ENCODE measurements at places on chromosomes 2 and 18.

DNA sequence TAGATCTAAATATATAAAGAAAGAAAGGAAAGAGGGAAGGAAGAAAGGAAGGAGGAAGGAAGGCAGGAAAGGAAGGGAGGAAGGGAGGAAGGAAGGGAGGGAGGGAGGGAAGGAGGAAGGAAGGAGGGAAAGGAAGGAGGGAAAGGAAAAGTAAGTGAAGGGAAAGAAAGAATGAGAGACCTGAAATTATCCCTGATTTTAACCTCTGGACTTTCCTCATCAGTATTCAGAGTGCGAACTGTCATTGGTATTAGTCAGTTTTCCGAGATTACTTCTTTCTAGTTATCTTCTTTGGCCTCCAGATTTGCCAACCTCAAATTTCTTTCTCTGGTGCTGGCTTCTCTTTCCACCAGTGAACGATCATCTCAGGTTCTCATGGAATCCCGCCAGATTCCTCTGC is 215.5 kb upstream of the FN1 start:
- no peak for DNase-seq

DNA sequence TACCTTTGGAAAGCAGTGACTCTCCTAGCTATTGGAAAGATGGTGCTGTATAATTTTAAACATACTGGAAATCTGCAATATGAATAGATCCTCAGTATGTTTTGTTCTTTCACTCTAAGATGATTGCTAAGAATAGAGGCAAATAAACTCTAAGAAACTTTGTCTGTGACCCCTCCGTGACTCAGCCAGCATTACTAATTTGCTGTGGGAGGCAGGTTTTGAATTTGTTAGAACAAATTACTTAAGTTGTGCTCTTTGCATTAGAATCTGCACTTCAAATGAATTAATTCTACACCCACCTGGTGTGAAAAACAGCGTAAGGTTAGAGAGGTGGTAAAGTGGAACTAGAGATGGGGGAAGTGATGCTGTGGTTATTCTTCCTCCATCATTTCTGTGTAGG is 142.2 kb downstream of the RAPGEF4 start:
- DNase-seq, result no peak

DNA sequence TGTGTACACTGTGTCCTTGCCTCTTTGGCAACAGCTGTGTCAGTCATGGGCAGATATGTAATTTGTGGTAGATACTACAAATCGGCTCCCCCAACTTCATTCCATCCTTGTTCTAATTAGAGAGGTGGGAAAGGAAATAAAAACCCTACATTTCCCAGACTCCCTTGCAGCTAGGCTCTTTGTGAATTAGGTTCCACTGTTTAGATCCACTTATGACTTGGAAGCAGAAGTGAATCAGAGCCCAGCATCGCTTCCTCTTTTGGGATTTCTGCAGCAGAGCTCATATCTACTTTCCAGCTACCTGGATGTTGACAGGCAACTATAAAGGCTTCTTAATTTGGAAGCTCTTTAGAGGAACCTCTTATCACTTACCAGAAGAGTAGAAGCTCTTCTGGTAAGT is 34.1 kb upstream of the NARS1 start:
- DNase-seq, result no peak

- no peak for DNase-seq
Measured at GRCh38 chr18:47826157-47827074, 104.0 kb downstream of the SMAD2 start.

DNA sequence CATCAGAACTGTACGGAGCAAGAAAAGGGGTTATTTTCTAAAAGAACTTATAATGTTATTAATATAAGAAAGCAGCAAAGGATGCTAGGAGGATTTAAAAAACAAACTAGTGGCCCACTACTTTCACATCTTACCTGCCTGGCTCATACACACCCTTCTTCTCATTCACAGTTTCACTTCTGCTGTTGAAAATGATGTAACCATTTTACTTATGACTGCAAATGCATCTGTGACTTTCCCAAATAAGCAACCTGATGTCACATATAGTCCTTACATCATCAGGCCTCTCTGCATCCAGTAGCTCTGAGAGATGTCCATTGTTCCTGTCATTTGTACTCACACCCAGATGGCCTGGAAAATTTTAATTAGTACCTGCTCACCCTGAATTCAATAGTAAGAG is 101.8 kb upstream of the MYO3B start:
- DNase-seq, result no peak

- no peak for DNase-seq
Measured at GRCh38 chr2:8606226-8606625, 75.6 kb upstream of the ID2 start.

GRCh38 chr2:184425083-184425482 is 173.2 kb upstream of the ZNF804A start:
- DNase-seq, result no peak

- DNase-seq, result no peak
Measured at GRCh38 chr2:99725820-99726219, 236.0 kb upstream of the REV1 start.

- no peak for DNase-seq
Measured at GRCh38 chr2:238652053-238652770, 195.7 kb upstream of the TWIST2 start.

DNA sequence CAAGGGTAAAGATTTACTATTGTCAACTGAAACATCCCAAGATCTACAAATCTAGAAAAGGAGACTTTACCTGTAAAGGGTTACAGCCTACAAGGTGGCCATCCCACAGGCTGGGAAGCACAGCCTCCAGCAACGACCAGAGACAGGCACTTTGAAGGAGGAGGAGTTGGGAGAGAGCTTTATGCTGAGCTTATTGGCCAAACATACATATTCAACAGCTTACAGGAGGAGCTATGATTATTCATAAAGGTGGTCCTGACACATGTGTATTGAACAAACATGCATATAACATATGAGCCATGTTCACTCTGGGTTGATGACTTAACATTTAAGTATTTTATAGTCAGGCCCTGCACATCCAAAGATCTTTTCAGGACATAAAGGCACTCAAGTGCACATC is 11.1 kb upstream of the ABCA12 start:
- DNase-seq, result no peak

DNA sequence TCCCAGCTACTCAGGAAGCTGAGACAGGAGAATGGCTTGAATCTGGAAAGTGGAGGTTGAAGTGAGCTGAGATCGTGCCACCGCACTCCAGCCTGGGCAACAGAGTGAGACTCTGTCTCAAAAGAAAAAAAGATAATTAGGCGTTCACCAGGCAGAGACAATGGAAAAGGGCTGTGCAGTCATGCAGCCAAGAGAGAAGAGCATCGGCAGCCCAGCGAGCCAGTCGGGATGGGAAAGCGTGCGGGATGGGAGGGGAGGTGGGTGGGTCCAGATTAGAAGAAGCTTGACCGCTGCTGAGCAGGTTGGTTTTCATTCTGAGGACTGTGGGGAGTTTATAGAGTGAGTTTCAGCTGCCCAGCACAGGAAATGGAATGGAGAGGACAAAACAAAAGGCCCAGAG is 15.0 kb upstream of the CYS1 start:
- no peak for DNase-seq

GRCh38 chr18:3037423-3037915 is 24.5 kb upstream of the LPIN2 start:
- peak; percentile 25 for DNase-seq

- no peak for DNase-seq
Measured at GRCh38 chr2:148130581-148130980, 109.7 kb downstream of the MBD5 start.

DNA sequence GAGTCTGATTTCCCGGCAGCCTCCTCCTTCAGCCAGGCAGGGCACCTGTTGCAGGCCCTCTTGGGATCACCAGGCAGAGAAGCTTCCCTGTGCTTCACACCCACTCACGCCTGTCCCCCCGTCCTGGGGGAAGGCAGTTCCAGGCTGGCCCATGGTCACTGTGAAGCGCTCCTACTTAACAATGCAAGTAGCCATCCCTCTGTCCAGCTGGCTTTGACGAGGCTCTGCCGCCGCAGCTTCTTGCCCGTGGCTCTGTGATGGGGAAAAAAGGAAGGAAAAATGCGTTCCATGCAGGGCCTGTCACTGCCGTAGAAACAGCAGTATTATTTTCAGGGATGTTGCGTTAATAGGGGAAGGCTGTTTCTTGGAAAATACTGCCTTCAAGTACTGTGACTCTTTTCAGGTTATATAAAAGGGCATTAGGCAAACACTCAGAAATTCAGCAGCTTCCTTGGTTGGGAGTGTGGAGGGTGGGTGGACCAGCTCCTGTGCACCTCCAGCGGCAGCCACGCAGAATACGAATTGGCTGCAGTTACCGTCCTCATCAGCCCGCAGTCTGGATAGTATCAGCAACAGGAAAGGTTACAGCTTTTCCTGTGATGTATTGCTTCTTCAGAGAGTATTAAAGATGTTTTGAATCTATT is 232.3 kb downstream of the KLHL29 start:
- DNase-seq, result no peak

- DNase-seq, result no peak
Measured at GRCh38 chr2:84055816-84056215, 403.3 kb downstream of the SUCLG1 start.
